Effector memory CD4-positive, alpha-beta T cell (primary cell): ENCODE measurements at places on chromosomes 4 and X.

GRCh38 chr4:94453391-94453963 is 1.7 kb downstream of the PDLIM5 start:
- DNase-seq = no peak

DNA sequence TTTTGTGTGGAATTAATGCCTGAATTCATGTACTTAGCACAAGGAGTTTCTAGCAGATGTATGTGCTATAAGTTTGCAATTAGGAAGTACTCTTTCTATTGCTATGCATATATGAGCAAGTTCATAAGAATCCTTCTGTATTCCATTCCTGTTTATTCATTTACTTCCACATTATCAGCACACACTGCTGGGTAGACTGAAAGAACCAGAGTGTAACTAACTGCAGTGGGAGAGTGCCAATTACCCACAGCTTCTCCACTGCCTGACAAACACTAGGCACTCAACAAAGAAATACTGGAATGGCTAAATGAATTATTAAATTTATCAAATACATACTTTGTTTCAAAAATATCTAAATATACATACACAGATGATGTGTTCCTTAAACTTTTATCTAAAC is 219.6 kb downstream of the CAMK2D start:
- no peak for DNase-seq

GRCh38 chrX:80432863-80433262 is 12.6 kb downstream of the TENT5D start:
- no peak for DNase-seq

DNA sequence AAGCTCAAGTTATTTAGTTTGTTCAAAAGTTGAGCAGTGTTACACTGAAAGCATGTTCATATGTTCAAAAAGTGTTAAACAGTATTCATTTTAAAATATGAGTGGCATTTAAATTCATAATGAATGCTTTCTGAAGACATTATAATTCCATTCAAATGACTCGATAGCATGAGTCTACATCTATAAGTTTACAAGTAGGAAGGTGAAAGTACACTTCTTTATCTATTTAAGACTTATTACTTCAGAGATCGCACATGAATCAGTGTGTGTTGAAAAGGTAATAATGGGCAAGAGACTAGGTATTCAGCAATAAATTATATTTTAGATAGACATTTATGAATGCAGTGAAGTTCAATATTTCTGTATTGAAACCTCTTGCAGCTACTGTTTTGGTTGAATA is 456.1 kb downstream of the GRXCR1 start:
- DNase-seq = no peak

- DNase-seq = no peak
Measured at GRCh38 chr4:38106311-38106710, 146.1 kb downstream of the PTTG2 start.

DNA sequence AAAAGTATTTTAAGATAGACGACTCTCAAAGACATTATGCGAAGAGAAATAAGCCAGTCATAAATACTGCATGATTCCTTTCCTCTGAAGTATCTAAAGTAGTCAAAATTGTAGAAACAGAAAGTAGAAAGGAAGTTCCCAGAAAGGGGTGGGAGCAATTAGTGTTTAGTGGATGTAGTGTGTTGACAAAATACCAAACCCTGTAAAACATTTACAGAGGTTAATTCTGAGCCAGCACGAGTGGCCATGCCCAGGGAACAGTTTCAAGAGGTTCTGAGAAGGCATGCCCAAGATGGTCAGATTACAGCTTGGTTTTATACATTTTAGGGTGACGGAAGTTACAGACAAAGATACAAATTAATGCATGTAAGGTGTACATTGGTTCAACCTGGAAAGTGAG is 34.4 kb upstream of the SLC25A4 start:
- DNase-seq = no peak

DNA sequence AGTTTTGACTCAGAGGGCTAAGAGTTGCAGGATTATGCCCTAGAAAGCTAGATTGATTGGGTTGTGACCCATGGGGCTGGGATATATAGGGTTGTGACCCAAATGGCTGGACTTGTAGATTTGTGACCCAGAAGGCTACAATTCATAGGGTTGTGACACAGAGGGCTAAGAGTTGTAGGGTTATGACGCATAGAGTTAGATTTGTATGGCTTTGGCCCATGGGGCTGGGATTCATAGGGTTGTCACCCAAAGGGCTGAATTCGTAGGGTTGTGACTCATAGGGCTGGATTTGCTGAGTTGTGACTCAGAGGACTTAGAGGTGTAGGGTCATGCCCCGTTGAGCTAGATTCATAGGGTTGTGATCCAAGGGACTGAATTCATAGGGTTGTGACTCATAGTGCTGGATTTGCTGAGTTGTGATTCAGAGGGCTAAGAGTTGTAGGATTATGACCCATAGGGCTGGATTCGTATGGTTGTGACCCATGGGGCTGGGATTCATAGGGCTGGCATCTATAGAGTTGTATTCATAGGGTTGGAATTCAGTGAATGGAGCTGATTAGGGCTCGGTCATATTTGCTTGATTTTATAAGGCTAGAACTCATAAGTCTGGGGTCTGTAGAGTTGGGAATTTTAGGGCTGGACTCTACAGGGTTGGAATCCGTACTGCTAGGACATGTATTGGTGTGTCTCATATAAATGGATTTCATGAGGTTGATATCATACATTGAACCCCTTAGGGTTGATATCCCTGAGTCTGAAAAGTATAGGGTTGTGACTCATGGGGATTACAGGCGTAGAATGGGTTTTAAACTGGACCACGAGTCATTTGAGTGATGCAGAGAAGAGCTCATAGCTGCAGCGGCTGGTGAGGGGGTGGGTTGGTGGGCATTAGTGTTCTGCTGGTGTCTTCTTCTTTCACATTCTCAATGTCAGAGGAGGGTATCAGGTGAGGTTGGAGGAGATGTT is 125.7 kb downstream of the CRLF2 start:
- no peak for DNase-seq

- no peak for DNase-seq
Measured at GRCh38 chrX:133781174-133781573, 204.2 kb downstream of the GPC3 start.

- DNase-seq = peak; percentile 56
Measured at GRCh38 chr4:99816545-99817308, at the start of gene DAPP1. DAPP1 (plus strand) TSS chr4:99816827; CDS start chr4:99816914, 87 bp downstream.

DNA sequence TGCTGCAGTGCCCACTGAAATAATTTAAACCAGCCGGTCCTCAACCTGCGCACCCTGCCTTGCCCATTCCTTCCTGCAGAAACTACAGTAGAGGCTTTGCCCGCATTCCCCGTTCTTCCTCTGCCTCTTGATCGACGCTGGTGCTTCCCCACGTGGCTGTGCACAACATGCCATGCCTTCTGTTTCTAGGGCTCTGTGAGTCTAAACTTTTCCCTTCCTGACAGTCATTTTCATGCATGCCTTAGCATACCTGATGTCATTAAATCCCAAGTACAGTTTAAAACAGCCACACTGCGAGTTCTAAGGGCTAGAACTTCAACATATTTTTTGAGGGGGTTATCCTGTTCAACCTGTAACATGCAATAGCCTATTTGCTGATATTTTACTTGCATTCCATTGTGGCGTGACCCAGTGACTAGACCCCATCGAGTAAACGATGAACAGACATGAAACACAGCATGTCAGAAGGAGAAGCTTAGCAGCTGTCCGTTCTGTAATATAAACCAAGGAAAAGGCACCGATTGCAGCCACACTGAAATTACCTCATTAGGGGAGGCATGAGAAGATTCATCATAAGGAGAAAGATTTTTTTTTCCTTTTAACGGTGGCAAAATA is 232.5 kb downstream of the ARHGAP10 start:
- DNase-seq = no peak

GRCh38 chr4:53193111-53193510 is 172.8 kb downstream of the SCFD2 start:
- no peak for DNase-seq

- no peak for DNase-seq
Measured at GRCh38 chr4:71456841-71457240, 118.0 kb downstream of the SLC4A4 start.

DNA sequence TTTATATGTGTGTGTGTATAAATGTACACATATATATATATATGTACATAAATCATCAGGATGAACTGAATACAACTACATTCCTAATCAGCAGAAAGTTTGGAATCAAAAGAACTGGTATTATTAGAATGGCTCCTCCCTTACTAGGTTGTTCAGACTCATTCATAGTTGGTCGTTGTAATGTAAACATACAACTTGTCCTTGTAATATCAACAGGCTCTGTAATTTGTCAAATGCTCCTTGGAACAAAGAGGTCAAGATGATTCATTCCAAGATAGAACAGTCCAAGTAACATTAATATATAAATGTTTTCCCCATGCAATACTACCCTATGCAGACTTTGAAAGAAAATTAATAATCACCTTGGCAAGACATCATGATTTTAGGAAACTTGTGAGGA is 351.4 kb upstream of the SMIM31 start:
- no peak for DNase-seq

GRCh38 chr4:17030543-17030942 is 132.1 kb upstream of the LDB2 start:
- DNase-seq = no peak

GRCh38 chrX:31228415-31228832 is 156.6 kb upstream of the FTHL17 start:
- DNase-seq = no peak

DNA sequence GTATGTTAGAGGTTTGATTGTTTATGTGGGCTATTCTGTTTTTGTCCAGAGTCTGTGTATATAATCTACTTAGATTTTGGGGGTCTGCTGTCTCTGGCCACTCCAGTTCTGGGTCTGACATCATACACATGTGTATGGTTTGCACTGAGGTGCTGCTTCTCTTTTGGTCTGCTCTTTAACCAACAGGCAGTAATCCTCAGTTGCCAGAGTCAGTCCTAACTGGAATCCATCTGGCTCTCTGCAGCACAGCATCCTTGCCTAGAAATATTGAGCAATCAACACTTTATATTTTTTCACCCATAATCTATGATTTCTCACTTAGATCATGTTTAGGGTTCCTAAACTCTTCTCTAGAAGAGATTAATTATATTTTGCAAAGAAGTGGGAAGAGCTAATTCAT is 98.3 kb upstream of the SFRP2 start:
- no peak for DNase-seq

GRCh38 chr4:74544655-74545361 is 99.9 kb downstream of the AREG start:
- DNase-seq = no peak

GRCh38 chr4:52968691-52969090 is 106.6 kb downstream of the RASL11B start:
- no peak for DNase-seq

GRCh38 chrX:39813631-39814277 is 284.0 kb downstream of the BCOR start:
- DNase-seq = no peak
